ENCODE measurements at places on chromosomes 5 and 9.

DNA sequence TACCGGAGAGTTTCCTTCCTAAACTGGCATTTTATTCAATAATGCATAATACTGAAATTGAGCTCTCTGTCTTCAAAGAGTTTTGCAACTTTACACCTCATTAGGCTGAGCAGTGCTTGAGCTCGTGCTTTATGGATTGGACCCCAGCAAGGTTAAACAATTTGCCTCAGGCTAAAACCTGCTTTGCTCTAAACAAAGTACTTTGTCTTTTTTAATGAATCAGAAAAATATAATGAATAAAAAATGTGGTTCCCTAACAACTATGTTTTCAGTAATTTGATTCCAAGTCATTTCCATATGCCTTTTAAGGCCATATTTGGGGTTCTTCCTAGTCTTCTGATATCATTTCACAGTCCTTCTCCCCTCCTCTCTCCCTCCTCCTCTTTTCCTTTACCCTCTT is 20.0 kb downstream of the ZNF366 start:
- no peak for DNase-seq

GRCh38 chr9:130962418-130963316 is 23.6 kb upstream of the FIBCD1 start:
- no peak for DNase-seq

- no peak for DNase-seq
Observed at GRCh38 chr9:127202461-127203169, 62.0 kb upstream of the GARNL3 start.

- no peak for DNase-seq
Observed at GRCh38 chr5:505951-506525, 18.2 kb downstream of the SLC9A3 start.

DNA sequence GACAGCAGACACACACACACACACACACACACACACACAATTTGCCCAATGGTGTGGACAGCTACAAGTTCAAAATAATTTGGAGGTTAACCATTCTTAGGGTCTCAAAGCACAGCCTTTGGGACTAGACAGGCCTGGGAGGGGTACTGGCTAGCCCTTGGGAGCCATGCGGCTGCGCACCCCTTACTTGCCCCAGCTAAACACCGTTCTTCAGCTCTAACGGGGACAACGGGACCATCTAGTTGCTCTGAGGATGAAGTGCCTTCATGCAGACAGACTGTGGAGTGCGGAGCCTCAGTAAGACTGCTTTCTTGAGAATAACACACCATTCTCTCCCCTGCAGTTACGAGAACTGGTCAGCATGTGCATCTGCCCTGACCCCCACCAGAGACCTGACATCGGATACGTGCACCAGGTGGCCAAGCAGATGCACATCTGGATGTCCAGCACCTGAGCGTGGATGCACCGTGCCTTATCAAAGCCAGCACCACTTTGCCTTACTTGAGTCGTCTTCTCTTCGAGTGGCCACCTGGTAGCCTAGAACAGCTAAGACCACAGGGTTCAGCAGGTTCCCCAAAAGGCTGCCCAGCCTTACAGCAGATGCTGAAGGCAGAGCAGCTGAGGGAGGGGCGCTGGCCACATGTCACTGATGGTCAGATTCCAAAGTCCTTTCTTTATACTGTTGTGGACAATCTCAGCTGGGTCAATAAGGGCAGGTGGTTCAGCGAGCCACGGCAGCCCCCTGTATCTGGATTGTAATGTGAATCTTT is 64.6 kb downstream of the PSMB7 start:
- no peak for DNase-seq

All from vagina (tissue), 2 donors.